Stimulated activated CD8-positive, alpha-beta memory T cell treated with anti-CD3 and anti-CD28 coated beads, Interleukin-15, amount 100 ng/mL, for 1 hour (primary cell): ENCODE measurements at places on chromosomes 11 and 22.

DNA sequence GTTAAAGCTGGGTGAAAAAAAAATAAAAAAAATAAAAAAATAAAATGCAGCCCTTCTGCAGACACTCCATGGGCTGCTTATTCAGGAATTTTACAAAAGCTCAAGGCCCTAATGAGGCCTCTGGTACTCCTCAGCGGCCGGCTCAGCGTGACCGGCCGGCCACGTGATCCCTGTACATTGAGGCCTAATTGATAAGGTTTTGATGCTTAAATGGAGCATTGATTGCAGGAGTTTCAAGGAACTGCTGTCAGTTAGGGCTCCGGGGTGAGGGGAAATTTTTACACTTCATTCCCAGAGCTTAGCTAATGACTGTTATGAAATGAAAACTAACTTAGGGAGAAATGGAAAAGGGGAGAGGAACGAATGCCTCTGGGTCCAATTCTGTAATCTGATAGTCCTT, 368.8 kb upstream of the KIRREL3 start:
- DNase-seq = no peak

DNA sequence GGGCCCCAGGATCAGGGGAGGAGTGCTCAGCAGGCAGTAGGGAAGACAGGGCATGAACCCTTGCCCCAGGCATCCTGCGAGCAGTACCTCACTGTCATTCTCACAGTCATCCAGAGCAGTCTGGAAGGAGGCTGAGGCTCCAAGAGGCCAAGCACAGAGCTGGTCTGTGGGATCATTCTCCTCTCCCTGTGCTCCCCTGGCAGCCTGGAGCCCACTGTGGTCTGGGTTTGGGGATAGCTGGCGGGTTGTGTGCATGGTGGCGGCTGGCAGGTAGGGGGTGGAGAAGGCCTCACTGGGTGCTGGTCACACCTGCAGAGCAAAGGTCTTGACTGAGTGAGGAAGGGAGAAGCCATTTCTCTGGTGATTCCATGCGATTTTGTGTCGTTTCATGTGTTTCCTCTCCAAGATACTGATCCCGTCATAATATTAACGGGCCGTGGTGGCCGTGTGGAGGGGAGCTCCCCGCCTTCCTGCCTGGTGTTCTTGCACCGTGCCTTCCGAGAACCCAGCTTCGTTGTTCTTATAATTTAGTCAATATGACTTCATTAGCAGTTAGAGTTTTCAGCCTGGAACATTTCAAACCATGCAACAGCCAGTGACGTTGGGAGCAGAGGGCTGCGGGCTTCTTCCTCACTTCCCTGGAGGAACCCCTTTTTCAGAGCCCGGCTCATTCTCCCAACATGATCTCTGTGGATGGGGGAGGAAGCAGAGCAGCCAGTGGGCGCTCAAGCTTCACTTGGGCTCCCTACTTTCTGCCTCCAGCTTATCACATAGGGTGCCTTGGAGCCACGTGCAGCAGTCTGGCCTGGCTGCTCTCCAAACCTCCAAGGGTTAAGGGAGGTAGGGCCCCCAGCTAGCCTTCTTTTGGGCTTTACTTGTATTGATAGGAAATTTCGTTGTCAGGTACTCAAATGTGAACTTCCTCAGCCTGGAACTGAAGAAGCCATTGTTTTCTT, 20.8 kb upstream of the ADORA2A start:
- no peak for DNase-seq

GRCh38 chr11:60977836-60978235, 6.4 kb downstream of the CD6 start:
- no peak for DNase-seq

DNA sequence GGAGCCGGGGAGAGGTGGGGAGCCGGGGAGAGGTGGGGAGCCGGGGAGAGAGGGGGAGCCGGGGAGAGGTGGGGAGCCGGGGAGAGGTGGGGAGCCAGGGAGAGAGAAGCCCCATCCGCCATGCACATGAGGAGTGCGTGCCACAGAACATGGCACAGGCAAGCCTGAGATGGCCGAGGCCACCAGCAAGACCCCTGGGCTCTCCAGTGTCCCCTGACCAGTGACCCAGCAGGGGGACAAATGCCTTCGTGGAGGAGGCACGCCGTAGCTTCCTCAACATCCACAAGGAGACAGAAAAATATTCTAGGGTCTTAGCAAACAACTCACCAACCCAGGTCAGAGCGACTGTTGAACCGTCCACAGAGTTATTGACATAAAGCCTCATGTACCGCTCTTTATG, 618.8 kb downstream of the TBC1D22A start:
- DNase-seq = no peak

GRCh38 chr22:17830043-17830961, 56.0 kb upstream of the BID start:
- DNase-seq = peak; percentile 74

GRCh38 chr11:126431401-126432064, 76.0 kb downstream of the ST3GAL4 start:
- no peak for DNase-seq

GRCh38 chr11:121191818-121192217, 90.8 kb downstream of the TECTA start:
- DNase-seq = no peak

DNA sequence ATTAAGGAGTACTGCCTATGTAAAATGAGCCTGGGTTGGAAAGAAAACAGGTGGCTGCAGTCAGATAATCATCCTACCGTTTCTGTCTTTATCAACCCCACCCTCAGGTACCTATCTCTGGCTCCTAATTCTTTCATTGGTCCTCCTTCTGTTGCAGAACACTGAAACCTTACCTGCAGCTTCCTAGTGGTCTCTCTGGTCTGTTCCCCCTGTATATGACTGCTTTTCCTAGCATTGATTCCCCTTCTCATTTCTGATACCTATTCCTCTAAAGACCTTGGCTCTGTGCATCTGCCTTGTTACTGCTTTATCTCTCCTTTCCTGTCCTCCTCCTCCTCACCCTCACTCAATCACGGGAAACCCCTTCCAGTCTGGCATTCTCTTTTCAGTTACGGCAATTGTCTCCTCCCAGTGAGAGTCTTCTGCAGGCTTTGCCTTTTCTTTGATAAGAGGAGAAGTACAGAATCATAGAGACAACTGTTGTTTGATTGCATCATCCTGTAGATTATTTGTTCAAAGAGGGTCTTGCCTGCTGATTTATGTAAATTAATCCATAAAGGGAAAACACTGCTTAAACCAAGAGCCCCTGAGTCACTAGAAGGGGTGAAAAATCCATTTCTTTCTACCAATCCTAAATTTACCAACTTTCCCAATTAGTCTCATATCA, 301.2 kb downstream of the AASDHPPT start:
- no peak for DNase-seq

- no peak for DNase-seq
These were observed 907.4 kb upstream of the RAG2 start for GRCh38 chr11:37505406-37505805.

GRCh38 chr11:66231561-66231960, 36.9 kb upstream of the RAB1B start:
- no peak for DNase-seq

DNA sequence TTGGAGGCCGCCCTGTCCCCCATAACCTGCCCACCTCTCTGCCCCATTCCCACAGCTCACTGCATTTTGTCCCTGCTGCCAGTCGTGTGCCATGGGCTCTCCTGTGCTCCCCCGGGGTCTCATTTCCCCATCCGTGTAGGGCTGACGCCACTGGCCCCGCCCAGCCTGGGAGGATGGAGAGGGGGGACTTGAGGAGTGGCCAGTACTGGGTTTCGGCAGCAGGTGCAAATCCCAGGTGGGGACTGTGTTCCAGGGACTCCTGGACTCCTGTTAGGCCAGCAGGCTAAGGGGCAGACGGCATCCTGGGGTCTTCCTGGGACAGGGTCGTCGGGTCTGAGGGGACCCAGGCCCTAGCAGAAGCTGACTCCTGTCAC, 1.2 kb upstream of the MYO7A start:
- no peak for DNase-seq

GRCh38 chr11:120893440-120894201, 130.3 kb upstream of the TBCEL start:
- DNase-seq = no peak

DNA sequence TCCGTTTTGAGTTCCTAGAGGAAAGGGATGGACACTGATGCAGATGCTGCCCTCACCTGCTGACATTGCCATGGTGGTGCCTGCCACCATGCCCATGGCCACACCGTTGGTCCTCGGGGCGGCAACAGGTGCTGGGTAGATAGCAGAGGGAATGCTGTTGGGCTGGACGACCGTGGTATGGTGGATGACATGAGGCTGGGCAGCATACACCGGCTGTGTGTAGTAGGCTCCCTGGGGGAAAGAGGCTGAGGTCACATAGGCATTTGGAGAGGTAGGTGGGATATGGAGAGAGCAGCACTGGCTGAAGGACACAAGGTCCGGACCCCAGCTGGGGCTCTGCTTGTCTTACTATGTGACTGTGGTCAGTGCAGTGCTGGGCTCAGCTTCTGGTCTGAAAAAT, 33.2 kb downstream of the RELT start:
- DNase-seq = no peak

- no peak for DNase-seq
These were observed 63.2 kb upstream of the SNX19 start for GRCh38 chr11:130979386-130979972.

DNA sequence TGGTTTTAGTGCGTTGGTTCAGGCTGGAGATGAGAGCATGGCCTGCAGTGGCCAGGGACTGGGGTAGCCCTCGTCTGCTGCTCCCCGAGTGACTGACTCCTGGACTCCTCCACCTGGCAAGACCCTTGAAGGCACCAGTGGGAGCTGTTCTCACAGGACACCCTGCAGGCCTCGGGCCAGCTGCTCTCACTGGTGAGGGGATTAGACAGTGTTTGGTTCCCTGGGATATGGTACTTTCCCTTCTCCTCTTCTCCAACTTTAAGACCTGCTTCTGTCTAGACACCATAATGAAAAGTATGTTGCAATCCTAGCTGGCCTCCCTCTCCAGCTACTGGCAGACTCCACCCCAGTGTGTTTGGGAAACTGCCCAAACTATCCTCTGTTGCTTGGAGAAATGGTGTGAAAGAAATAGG, 168.8 kb upstream of the CADM1 start:
- DNase-seq = no peak

DNA sequence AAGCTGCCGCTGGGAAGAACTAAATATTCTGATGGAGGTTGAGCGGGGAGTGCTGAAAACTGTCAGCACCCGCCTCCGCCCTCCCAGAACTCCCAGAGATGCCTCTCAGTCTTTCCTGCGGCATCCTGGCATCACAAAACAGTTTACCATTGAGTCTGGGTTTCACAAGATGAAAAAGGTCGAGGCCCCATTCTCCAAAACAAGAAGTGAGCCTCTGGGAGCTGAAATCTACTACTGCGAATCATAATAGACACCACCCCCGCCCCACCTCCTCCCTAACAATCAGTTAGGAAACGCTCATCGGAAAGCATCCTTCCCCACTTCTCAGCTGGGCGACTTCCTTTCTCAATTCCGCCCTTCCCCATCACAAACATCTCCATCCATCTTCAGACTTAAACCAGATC, 1.0 kb downstream of the SUN2 start:
- no peak for DNase-seq

- DNase-seq = no peak
These were observed 27.9 kb downstream of the TIMP3 start for GRCh38 chr22:32829451-32829851.

DNA sequence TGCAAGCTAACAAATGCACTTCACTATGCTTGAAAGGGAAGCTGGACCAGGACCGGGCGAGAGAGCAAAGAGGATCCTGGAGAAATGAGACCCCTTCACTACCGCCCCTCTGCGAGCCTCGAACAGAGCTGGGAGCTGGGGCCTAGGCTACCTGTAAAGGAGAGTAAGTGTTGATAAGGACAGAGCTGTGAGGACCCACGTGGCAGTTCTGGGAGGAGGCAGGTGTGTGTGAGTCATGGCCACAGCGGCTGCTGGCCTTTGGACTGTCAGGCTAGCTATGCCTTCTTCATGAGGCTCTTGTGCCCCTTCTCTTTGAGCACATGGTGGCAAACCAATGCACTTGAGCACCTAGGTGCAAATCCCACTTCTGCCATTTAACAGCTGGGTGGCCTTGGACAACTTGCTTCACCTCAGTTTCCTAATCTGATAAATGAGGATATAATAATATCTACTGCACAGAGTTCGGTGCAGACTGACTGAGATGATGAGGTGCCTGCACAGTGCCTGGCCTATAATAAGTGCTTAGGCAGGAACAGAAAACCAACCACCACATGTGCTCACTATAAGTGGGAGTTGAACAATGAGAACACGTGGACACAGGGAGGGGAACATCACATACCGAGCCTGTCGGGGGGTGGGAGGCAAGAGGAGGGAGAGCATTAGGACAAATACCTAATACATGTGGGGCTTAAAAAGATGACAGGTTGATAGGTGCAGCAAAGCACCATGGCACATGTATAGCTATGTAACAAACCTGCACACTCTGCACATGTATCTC, 35.3 kb upstream of the KCNJ11 start:
- no peak for DNase-seq

- no peak for DNase-seq
These were observed 25.0 kb downstream of the MED15 start for GRCh38 chr22:20532256-20532993.

- no peak for DNase-seq
These were observed 11.7 kb upstream of the UCP3 start for GRCh38 chr11:74020539-74020938.

DNA sequence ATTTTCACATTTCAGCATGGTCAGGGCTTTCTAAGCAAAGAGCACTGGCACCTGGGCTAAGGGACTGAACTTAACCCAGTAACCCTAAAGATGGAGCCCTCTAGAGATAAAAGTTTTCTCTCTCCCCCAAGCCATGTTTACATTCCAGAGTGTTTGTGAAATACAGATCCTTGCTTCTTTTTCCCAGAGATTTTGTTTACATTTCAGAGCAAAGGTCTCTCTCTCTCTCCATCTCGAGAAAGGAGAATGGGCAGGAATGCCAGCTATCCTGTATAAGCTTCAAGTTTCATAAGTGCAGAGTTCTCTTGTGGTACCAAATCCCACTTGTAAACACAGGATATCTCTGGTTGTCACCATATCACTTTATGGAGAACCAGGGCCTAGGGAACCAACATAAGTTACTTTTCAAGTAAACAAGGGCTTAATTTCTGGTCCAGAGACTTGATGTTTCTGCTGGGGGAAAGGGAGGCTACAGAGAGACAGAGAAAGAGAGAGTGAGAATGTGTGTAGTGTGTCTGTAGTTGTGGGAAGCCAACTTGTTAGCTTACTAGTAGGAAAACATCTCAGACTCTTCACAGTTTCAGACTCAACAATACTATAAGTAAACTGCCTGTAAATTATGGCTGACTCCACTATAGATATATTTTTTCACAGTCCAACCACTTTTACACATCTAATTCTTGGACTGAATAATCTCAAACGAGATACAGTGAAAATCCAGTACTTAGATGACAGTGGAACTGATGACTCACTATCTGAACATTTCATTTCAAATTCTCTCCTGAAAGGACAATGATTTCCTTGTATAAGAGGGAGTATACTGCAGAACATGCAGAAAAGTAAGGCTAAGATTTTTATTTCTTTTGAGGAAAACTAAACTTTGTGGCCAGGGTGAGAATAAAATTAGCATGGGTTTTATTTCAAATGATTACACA, 76.2 kb downstream of the ARHGAP32 start:
- DNase-seq = no peak

DNA sequence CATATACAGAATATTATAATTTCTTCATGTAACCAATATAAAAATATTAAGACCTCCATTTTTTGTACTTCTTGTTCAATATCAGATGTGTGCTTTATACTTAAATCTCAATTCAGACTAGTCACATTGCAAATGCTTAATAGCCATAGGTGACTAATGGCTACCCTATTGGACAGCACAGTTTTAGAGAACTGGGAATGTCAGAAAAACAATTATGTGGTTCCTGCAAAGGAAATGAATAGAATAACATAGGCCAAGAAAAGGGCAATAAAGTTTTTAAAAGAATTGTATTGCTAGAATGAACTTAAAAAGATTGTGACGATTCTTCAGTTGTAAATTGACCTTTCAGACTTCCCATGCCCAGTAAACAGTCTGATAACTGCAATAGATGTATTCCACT, 843.0 kb downstream of the METTL15 start:
- no peak for DNase-seq
